GM13977 (cell line): ENCODE measurements at places on chromosomes 5 and 9.

GRCh38 chr9:96495341-96495740 lies 45.4 kb downstream of the HABP4 start:
- DNase-seq = no peak

- peak; percentile 68 for DNase-seq
These were observed at the start of gene OLFML2A for GRCh38 chr9:124776954-124777648. Gene OLFML2A (plus strand): TSS chr9:124777133. CDS start chr9:124777271, 138 bp downstream.

DNA sequence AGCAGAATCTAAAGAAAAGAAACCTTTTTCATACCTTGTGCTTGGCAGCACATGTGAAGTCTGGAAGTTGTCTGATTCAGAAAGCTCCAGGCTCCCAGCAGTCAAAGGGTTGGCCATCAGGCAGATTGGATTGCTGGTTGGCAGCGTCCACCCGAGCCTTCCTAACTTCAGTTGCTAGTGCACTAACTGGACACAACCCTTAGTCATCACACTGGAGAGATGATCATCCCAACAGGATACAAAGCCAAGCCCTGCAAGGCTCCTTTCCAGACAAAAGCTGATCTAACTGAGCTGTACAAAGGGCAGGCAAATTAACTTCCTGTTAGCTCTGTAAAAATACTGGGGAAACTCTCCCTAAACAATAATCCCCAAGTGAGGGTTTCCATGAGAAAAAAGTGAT lies 185.6 kb downstream of the SNX18 start:
- DNase-seq = no peak

DNA sequence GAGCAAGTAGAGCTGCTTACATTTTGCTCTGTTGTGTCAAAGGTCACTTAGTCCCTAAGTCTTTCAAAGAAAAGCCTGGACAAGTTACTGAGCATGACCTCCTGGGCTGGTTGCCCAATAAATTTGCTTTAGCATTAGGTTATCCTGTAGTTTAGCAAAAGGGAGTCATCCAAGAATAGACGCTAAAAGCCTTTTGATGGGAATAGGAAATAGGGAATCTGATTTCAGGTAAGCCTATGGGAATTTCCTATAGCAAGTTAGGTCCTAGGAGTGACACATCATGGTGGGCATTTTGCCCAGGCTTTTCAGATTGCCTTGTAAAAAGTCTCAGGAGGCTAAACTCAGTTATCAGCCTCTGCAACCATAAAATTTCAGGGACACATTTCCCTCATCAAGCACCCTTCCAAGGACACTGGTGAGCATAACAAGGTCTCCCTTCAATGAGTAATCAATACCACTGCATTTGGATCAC lies 67.6 kb upstream of the RANBP3L start:
- DNase-seq = no peak

DNA sequence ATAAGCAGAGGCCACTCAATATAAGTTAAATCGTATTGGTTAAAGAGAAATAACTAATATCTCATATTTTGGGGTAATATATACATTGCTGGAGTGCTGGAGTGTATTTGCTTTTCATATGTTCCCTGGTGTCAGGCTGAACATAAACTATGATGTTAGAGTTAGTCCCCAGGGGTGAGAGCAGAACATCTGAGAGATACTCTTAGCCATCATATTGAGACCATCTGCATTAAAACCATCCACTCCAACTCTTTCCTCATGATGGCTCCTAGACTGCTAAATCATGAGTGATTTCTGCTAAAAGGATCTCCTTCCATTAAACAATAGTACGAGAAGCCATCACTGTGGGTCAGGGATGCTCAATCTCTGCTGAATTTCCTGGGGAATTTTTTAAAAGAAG lies 436.2 kb downstream of the DTWD2 start:
- DNase-seq = no peak

DNA sequence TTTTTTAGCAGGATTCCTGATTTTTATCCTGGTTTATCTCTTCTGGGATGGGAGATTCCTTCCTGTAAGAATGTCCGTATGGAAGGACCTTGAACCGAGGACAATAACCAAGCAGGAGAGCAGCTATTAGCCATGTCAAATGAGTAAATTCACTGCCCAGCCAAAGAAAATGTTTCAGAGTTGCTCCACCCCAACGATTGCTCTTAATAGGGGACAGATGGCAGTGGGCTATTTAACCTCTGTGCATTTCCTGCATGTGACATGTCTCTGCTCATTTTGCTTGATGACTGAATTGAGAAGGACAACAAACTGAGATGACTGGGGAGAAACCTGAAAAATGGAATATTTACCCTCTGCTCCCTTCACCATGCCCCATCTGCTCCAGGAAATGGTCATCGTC lies 479.9 kb upstream of the ZNF462 start:
- no peak for DNase-seq

DNA sequence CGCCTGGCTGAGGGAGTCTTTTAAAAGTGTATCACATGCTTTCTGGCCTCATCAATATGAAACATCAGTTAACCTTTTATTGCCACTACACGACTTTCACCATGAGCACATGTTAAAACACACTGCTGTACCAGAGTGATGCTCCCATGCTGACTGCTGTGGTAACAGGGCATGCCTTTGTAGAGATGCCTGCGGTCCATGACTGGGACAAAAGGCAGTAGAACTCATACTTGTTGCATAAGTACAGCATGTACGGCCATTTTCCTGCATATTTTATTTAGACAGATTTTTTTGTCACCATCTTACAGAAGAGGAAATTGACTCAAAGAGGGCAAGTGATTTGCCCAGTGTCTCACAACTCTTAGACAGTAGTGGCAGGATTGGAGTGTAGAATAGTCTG lies 105.7 kb upstream of the ADAMTSL1 start:
- no peak for DNase-seq

DNA sequence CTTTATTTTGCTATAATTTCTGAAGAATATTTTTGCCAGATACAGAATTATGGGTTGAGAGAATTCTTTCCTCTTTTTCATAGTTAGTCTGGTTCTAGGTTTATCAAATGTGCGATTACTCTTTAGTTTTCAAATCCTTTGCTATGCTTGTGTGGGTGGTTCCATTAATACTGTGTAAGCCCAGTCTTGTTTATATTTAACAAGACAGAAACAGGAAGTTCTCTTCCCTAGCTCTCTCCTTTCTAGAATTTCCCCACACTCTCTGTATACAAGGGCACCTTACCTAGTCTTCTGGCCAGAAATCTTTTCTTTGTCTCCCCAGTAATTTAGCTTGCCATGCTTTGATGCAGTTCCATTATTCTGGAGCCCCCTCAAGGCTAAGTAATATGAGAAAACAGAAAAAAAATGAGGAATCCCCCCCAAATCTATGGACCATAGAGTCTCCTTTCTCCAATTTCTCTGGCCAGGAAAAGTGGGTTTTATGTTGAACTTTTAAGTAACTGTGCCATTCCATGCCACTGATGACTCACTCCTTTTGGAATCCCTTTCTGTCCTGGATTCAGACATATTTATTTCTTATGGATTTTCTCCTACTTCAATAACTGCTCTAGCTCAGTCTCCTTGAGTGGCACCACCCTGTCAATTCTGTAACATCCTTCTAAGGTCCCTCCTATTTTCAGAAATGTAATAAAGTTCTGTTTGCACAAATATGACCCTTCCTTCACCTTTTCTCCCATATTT lies 1714.1 kb downstream of the EFNA5 start:
- DNase-seq = no peak

- DNase-seq = no peak
These were observed 25.3 kb upstream of the MSX2 start for GRCh38 chr5:174699131-174699530.

- no peak for DNase-seq
These were observed 31.1 kb downstream of the GZMK start for GRCh38 chr5:55055183-55055582.
